Fibroblast of mammary gland (primary cell): ENCODE measurements at places on chromosomes 7 and 10.
A peak's percentile ranks its signal among the peaks of the same experiment; 100 is the strongest.

DNA sequence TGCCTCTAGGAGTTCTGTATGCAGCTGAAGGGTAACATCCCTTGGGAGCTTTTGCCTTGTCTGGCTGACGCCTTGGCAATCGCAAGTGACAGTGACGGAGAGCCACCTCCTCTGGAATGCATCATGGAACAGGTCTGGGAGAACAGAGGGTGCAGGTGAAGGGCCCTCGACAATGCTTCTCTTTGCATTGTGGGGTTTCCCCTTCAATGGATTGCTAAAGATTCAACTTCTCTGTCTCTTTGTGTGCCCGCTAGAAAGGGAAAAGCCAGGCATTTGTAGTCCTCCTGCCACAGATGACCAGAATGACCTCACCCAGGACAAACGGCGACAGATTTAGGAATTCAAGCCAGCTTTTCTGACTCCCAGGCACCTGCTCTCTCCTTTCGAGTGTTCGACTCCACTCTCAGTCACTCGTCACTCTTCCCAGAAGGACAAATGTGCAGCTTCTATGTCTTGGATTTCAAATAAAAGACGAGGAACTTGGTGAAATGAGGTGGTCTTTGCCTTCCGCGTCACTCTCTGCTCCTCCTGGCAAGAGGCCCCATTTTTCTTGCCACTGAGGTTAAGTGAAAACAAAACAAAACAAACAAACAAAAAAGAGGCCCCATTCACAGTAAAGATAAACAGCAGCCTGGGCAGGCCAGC is 26.1 kb downstream of the IL2RA start:
- no peak for DNase-seq

GRCh38 chr10:86632009-86632800 is 22.1 kb upstream of the OPN4 start:
- DNase-seq = peak; percentile 14

DNA sequence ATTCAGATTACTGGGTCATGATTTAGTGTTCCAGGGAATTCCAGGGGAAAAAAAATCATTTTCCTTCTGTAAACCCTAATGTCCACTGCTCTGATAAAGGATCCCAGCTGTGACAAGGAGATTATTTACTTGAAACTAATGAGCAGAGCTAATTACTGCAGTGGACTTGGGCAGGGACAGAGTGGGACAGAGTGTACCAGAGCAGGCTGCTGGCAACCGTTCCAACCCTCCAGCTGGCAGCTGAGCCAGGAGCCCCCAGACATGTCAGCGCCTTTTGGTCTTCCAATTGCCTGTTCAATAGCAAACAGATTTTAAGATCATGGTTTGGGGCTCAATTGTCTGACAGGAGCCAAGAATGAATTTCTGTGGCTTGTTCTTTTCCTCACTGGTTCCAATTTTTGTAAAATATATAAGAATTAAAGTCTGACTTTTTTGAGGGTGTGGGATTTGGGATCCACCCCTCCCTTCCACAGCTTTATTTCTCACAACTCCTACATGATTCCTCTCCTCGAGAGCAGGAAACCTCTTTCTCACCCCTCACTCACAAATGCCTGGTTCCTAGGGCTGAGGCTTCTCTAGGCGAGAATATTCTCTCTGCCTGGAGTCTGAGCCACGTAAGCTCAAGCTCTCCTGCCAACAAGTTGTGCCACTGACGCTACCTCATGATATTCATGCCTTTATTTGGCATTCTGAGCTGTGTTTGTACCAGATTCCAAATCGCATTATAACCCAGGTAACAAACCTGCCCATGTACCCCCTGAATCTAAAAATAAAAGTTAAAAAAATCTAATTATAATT is 20.6 kb upstream of the FAM180A start:
- DNase-seq = no peak

DNA sequence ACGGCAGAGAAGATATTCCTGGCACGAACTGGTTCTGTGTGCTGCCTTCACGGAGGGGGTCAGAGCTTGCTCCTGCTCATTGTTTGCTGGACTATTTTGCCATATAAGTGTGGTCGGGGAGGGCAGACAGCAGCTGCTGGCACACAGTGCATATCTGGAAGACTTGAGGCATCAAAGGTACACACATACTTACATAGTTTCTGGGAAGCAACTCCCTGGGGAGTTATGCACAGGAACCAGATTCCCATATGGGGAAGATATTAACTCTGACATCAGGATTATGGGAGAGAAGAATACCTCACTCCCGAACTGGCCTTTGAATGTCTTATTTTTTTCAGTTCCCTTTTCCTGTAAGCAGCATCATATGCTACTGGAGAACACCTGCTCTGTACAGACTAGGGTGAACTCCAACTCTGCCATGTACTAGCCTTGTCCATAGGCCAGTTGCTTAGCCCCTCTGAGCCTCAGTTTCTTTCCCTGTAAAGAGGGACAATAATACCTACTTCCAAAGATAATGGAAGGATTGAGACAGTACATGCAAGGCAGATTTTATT is 41.5 kb downstream of the LGI1 start:
- DNase-seq = no peak

DNA sequence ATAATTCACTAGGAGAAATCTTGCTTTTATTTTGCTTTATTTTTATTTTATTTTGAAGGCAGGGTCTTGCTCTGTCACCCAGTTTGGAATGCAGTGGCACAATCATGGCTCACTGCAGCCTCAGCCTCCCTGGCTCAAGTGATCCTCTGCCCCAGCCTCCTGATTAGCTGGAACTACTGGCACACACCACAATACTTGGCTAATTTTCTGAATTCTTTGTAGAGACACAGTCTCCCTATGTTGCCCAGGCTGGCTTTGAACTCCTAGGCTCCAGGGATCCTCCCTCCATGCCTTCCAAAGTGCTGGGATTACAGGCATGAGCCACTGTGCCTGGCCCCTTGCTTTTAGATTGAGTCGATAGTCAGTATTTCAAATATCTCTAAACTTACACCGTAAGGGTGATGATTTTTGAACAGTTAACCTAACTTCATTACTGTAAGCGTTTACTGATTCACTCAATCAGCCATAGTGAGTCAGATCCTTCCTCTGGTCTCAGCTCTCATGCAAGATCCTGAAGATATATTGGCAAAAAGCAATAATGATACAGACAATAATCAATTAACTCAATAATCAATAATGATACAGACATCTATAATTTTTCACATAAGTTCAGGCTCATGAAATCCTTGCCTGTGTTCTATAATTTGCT is 239.5 kb downstream of the KIAA1217 start:
- peak; percentile 78 for DNase-seq
